ENCODE measurements at places on chromosomes 6 and 20.

GRCh38 chr6:22575190-22575589, 5.8 kb downstream of the HDGFL1 start:
- no peak for DNase-seq

DNA sequence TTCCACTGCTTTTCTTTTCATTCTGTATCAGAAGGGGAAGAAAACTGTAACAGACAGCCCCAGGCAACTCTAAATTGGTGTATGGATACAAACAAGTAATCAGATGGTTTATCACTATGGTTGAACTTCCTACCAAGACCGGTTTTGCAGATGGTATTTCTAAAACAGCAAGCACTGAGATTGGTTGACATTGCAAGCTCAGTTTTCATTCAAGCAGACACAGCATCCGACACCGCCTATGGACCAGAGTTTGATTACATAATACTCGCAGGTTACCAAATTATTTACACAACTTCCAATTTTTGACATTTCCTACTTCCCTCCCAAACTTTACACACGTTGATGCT, 209.9 kb downstream of the ALDH8A1 start:
- no peak for DNase-seq

GRCh38 chr6:3843379-3844096, 5.6 kb upstream of the FAM50B start:
- DNase-seq: no peak

DNA sequence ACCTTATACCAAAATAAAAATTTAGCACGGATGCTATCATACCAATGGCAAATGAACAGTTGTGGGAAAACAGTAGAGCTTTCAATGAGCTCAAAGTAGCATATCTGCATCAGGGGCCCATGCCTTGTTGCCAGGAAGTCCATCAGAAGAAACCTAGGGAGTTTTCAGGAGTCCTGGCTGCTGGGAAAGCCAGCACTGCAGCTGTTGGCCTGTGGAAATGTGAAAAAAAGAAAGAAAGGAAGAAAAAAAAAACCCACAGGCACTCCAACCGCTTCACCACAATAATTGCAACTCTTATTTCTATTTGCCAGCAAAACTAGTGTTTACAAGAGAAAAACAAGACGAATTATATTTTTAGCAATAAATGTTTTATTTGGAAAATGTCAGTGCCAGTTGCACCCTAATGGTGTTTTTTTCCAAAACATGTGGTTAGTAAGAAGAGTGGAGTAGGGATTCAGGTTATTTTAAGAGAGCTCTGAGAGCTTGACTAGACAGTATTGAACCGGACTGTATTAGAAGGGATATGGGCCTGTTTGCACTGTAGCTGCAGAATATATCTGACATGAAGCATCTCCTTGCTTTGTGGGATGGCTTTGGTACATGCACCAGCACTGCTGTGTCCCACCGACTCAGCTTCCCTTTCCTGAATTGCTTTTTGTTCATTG, 137.3 kb downstream of the CCDC170 start:
- no peak for DNase-seq

DNA sequence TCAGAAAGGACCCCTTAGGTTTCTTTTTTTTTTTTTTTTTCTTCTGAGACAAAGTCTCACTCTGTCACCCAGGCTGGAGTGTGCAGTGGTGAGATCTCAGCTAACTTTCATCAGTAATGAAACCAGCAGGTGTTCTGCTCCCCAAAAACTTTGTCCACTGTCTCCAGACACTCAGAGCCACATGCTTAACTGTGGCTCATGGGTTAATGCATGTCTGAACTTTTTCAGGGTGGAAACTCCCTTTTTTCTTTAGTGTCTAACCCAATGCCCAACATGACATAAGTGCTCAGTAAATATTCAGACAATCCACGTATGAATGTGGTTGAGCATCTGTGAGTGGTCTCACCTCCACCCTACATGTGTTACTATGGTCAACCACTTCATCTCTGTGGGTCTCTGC, 45.4 kb downstream of the MYB start:
- DNase-seq: no peak

- DNase-seq: no peak
These were observed 18.5 kb downstream of the FRMD1 start for GRCh38 chr6:168060521-168060931.

DNA sequence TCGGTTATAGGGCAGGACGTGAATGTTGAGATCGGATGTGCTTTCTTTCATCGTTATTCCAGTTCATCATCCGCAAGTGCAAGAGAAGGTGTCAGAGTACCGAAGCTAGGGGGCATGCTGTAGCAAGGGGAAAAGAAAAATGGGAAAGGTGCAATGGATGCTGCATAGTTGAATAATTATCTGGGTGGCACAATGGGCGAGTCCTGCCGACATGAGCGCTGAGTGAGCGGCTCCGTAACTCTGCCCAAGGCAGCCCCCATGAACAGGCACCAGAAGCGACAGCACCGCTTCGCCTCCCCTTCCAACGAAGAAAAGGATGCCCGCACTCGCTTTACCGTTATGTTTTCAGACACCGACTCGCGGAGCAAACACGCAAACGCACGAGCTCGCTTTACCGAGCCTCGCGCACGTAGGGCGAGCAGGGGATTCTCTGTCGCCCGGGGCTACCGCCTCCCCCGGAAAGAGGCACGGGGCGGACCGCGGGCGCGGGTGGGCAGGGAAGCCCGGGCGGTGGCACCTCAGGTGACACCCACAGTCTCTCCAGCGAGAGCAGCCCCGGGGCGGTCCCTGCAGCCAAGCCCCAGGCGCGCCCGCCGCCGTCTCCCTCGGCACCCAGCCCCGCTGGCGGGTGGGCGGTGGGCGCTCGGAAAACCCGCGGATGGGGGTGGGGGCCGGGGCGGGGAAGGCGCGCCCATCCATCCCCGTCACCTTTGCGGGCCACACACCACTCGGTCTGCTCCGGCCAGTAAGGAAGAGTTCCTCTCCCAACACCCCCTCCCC, 654 bp downstream of the WASF1 start:
- peak; percentile 59 for DNase-seq

GRCh38 chr6:29447670-29448069, 8.6 kb downstream of the OR10C1 start:
- no peak for DNase-seq

DNA sequence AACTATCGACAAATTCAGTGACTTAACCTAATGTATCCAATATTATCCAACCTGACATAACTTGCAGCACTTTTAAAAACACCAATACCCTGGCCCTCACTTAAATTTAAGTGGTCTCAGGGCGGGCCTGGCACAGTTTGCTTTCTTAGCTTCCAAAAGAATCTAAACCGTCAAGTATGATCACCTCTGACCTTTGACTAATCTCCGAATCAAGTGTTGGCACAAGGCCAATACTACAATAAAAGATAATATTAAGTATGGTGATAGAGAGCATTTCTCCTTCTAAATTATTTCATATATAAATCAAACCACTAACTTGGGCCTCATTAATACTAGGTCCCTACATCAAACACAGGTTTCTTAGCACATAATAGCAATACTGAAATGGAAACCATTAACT, 153.0 kb downstream of the PTPRK start:
- no peak for DNase-seq

All from CD4-positive, alpha-beta T cell treated with Interleukin-2 at 100 ng/mL for 4 hours (primary cell).